ENCODE measurements at places on chromosomes 11 and 22.

- ATAC-seq = peak; percentile 92
These were observed 121.2 kb downstream of the PDE3B start for GRCh38 chr11:14764579-14765527.

GRCh38 chr11:45102361-45102809, 44.1 kb upstream of the PRDM11 start:
- no peak for ATAC-seq

- ATAC-seq = no peak
These were observed 15.0 kb upstream of the TMEM45B start for GRCh38 chr11:129800655-129801054.

- no peak for ATAC-seq
These were observed 47.5 kb upstream of the TTLL12 start for GRCh38 chr22:43234264-43234988.

- peak; percentile 26 for ATAC-seq
These were observed 9.4 kb upstream of the LAYN start for GRCh38 chr11:111531136-111531535.

GRCh38 chr11:117701781-117702180, 95.2 kb downstream of the DSCAML1 start:
- no peak for ATAC-seq

GRCh38 chr11:19979519-19979845, 180.8 kb downstream of the DBX1 start:
- no peak for ATAC-seq

DNA sequence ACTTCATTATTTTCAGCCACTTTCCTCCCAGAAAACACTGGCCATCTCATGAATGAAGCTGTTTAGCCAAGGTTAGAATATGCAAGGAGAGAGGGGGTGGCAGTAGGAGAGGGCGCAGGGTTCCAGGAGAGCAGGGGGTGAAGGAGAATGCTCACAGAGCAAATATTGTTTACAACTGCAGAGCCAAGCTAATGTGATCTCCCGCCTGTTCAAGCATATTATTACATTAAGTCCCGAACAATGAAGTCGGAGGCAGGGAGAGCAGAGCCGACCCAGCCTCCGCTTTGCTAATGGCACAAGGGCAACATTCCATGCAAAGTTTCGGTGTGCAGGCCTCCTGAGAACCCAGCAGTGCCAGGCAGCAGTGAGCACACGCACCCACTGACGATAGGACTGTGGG, 80.1 kb downstream of the MICAL3 start:
- ATAC-seq = no peak

DNA sequence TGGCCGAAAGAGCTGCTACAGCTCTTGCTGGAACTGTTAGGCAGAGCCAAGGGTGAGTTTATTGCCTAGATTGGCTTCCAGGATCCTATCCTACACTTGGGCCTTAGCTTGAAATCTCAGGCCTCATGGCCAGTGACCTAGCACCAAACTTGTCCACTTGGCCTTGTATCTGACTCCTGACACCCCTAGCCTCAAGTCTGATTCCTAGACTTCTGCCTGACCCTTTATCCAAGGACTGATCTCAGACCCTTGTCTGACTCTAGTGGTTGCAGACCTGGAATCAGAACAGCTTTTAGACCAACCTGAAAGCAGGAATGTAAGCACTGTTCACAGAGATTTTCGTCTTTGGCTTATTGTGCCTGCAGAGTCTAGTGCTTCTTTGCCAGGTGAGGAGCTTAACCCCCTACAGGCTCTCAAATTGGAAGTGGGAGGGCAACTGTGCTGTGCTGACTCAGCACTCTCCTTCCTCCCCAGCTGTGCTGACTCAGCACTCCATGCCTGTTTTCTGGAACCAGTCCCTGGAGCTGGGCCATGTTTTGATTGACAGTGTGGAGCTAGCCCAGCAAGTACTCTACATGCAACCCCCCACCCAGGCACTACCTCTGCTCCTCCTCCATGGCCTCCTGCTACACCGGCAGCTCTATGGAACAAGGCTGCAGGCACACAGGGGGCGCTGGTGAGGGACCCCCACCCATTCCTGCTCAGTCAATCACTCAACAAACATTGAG, 35.1 kb downstream of the RRP8 start:
- ATAC-seq = no peak

DNA sequence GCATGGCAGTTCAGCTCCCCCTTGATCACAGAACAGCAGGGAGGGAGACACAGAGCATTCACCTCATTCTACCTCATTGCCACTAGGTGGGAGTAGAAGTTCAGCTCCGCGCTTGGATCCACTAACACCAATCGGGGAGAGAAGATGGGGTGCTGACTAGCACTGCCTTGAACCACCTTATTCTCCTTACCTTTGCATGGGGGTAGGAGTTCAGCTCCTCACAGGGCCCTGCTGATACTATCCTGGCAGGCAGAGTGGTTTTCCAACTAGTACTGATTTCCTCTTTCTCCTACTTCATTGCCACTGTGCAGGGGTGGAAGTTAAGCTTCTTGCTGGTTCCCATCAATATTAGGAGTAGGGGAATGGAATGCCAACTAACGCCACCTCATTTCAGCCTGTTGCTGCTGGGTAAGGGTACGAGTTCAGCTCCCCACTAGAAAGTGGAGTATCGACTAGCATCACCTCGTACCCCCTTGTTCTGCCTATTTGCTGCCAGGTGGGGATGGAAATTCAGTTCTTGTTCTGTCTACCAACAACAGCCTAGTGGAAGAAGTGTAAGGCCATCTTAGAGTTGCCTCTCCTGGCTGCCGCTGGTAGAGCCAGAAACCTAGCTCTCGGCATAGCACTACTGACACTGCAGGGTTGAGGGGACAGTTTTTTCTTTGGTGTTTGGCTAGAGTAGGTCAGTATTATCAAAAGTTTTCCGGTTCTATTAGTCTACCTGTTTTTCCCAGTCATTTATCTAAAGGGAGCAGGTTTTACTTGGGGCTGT, 550.9 kb upstream of the CCDC90B start:
- no peak for ATAC-seq

DNA sequence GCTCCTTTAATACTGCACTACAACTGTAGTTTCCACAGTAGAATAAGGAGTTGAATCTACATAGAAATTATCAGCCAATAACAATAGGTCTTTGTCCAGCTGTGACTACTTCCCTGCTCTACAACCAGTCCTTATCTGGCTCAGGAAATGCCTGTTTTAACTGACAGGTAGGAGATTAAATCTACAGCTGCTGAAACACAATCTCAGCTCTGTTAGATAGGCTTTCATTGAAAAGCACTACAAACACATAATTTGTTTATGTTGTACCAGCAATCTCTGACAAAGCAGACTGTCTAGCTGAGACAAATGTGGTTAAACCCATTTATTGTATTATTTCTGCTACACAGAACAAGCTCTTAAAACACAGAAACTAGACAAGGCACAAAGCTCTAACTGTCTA, 230.0 kb downstream of the SOX6 start:
- ATAC-seq = no peak

GRCh38 chr11:115151010-115151409, 353.2 kb downstream of the CADM1 start:
- no peak for ATAC-seq

DNA sequence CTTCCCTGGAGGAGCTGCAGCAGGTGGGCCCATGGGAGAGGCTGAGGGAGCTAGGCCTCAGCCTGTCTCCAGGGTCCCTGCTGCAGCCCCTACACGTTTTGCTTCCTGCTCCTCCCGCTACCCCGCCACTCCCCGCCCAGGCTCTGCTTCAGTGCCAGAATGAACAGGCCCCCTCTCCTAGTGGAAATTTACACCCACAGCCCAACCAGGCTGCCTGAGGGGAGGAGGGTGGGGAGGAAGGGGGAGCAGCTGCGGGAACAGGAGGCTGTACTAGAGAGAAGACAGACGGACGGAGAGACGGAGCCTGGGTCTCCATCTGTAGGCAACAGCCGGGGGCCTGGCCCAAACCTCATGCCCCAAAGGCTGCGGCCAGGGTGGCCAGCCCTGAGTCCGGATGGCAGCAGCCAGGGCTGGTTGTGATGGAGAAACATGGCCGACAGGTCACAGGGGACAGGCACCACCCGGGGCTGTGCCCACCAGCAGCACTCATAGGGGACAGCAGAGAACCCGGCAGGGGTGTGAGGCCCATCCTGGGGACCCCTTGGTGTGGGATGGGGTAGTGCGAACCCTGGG, 20.6 kb downstream of the FLRT1 start:
- ATAC-seq = no peak

DNA sequence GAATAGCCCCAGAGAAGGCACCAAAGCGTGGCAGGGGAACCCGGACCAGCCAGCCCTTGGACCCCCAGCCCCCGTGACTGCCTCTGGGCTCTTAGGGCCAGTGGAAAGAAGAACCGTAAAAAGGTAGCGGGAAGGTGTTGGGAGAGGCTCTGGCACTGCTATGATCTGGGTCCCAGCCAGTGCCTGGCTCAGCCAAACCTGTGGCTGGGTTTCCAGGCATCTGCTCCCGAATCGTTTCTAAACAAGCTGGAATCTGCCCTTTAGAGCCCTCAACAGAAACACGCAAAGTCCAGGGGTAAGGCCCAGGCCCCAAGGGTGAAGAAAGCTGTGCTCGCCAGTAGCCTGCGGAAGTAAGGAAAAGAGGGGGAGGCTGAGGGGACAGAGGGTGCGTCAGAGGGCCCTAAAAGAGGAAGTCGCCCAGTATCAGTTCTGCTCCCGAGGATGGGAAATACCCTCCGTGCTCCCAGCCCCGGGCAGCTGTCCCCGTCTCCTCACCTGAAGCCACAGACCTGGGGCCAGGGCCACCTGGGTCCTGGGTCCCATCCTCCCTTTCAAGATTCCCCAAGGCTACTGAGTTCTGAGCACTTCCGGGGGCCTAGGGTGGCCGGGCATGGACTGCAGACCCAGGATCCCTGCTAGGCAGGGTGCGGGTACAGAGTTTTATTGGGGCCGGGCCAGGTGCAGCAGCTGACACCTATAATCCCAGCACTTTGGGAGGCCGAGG, 24.7 kb downstream of the IL10RA start:
- peak; percentile 10 for ATAC-seq

DNA sequence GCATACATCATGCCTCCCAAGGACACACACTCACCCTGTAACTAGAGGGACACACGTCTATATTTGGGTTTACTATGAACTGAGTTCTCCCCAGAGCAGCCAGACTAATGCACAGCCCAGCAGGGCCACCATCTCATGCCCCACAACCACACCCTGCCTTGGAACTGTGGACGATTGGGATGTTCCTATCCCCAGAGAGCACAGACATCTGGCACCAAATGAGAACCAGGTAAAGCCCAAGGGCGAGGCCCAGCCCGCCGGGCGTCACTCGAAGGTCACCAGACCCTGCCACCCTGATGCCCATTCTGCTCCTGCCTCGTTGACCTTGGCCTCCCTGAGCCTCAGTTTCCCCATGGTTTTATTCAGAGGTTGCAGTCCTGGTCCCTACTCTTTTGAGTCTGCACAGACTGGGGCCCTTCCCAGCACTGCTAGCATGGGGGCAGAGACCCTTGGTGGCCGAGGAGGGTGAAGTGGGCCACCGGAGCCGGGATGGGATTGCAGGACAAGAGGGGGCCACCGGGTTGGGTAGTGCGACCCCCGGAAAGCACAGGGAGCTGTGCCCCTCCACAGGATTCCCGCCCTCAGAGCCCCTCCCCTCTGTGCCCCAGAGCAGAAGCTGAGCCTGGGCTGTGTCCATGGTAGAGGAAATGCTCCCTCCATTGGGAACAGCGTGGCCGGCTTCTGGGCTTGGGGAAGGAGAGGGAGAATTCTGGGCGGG, 56.8 kb downstream of the IGLL5 start:
- ATAC-seq = no peak

DNA sequence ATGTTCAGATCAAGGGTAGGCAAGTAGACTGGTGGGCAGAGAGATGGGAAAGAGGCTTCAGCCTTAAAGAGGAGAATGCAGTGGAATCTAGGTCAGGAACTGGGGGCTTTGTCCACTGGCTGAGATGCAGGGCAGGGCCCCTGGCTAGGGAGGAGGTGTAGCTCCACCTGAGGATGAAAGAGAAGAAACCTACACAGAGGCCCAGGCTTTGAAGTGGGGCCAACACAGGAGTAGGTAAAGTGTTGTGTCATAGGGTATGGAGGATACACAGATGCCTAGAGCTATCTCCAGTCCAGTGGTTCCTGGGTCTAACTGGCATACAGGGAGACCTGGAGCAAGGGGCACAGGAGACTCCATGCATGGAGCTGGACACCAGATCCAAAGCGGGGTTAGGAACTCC, 73.5 kb downstream of the RASSF10 start:
- no peak for ATAC-seq

DNA sequence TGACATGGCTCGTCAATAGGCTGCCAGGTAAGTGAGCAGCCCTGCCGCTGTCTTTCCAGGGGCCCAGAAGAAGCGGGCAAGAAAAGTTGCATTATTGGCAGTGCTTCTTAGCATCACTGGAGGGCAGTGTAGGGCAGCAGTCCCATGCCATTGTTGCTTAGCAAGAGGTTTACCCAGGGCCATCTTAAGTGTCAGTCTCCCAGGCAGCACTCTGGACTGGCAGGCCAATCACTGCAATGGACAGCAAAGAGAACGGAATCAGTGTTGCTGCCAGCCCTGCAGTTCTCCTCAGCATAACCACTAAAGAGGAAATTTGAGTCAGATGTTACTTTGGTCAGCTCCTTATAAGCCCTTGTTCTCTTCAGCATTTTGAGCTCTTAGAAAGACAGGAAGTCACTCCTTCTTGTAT, 13.4 kb upstream of the GRK2 start:
- ATAC-seq = peak; percentile 40

DNA sequence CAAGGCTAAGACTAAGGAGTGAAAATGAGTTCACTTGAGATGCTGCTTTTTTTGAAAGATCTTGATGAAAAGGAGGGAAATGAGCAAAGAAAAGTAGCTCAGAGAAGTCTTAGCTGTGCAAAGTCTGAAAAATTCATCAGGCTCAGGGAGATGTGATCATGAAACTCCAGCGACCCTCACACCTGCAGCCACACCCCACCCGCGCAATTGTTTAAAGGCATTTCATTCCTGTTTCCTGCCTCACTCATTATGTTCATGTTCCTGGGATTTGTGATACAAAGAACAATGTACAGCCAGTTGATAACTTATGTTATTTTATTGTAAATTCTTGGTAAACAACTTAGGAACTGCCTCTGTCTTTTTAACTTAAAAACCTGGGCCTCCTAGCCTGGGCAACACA, 8.7 kb upstream of the GSTP1 start:
- no peak for ATAC-seq

GRCh38 chr11:66047541-66048365, 1.2 kb downstream of the GAL3ST3 start:
- no peak for ATAC-seq

- no peak for ATAC-seq
These were observed 62.0 kb downstream of the TRPC6 start for GRCh38 chr11:101521821-101522220.

GRCh38 chr22:27772081-27772983, 29.2 kb downstream of the MN1 start:
- ATAC-seq = no peak

- ATAC-seq = no peak
These were observed 41.3 kb downstream of the EIF4ENIF1 start for GRCh38 chr22:31448382-31448781.

GRCh38 chr22:43446916-43447315, 35.1 kb downstream of the MPPED1 start:
- no peak for ATAC-seq

DNA sequence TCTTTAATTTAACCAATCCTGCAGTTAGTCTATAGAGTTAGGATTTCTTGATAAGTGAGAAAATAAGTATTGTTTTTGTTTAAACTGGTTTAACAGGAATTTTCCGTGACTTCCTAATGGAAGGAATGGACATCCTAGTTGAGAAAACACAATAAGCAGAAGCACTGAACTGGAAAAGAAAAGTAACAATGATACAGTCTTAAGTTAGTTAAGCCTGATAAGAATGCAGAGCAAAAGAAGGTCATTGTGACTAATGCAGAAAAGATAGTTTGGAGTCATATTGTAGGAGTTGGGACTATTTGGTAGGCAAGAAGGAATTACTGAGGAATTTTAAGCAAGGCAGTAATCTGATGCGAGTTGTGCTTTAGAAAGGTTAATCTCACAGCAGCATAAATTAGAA, 11.7 kb downstream of the RNF141 start:
- no peak for ATAC-seq

Measured in activated CD4-positive, CD25-positive, alpha-beta regulatory T cell treated with anti-CD3 and anti-CD28 coated beads, Interleukin-2, amount 50 U/mL, for 24 hours (primary cell).